ENCODE measurements at places on chromosomes 13 and 19.

DNA sequence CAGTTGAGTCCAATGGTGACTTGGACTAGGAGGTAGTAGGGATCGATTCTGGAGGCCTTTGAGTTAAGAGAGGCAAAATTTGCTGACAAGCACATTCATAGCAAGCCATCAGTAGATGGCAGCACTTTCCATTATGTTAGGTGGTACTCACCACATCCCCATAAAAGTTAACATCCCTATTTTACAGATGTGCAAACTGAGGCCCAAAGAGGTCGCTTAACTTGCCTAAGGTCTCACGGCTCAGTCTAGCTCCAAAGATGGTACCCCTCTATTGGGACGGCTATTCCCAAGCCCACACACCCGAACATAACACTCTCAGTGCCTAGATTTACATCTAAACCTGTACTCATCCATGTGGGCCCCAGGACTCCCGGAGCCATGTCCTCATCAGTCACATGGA, 21.5 kb upstream of the FOSB start:
- peak; percentile 2 for DNase-seq

- DNase-seq: no peak
Measured at GRCh38 chr13:110301606-110302553, 5.1 kb downstream of the COL4A1 start.

DNA sequence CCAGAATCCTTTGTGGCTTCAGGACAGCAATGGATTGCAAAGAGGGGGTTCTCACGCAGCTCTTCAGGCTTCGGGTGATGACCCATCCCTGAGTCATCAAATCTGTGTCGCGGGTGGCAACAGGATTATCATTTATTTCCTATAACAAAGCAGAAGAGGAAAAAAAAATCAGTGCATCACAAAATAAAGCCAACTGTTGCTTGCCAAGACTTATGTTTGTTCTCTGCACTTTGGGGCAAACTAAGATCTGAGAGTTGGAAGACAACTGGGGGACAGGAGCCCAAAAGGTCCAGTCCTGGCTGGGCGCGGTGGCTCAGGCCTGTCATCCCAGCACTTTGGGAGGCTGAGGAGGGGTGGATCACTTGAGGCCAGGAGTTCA, 6.4 kb downstream of the GNA15 start:
- no peak for DNase-seq

DNA sequence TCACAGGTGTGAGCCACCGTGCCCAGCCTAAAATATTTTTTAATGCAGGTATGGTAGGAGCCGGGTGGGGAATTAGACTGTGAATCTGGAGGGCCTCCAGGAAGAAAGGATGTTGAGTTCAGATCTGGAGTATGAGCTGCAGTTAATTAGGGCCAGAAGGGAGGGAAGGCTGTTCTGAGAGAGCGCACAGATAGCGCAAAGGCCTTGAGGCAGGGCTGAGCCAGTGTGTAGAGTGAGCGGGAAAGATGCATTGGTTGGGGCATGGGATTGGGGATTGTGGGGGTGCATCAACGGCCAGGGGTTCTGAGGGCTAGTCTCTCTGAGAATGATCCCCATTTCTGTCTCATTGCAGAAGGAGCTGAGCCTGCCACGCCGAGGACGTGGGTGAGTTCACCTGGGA, 9.7 kb downstream of the MAST3 start:
- DNase-seq: no peak

DNA sequence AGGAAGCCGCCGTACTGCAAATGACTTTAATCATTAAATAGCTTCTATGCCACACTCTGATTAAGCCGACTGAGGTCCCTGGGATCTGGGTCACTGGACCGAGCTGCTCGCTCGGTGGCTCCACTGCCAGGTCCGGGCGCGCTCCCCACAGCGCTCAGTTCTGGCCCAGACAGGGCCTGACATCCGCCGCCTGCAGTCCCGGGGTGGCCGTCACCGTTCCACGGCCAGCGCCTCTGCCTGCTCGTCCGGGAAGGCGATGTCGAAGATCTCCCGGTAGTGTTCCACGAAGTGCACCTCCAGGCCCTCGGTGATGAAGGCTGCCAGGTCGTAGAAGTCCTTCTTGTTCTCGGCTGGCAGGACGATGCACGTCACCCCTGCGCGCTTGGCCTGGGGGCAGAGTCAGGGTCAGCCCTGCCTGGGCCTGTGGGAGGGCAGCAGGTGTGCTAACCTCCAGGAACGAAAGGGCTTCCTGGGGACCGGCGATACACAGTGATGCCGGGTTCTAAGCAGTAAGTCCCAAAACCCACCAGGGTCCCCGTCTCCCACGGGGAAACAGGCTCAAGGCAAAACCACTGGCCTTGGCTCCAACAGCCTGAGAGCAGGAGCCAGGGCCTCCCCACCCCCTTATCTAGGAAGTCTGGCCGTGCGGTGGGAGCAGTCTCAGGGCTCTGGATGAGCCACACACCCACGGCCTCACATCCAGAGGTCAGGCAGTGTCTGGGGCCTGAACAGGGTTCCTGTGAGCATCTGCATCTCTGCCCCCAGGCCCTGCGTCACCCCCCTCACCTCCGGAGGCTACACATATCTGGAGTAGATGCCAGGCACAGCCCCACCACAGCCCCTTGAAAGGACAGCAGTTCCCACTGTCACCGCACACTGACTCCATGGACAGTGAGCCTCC, 2.0 kb downstream of the RPL36 start:
- DNase-seq: no peak

DNA sequence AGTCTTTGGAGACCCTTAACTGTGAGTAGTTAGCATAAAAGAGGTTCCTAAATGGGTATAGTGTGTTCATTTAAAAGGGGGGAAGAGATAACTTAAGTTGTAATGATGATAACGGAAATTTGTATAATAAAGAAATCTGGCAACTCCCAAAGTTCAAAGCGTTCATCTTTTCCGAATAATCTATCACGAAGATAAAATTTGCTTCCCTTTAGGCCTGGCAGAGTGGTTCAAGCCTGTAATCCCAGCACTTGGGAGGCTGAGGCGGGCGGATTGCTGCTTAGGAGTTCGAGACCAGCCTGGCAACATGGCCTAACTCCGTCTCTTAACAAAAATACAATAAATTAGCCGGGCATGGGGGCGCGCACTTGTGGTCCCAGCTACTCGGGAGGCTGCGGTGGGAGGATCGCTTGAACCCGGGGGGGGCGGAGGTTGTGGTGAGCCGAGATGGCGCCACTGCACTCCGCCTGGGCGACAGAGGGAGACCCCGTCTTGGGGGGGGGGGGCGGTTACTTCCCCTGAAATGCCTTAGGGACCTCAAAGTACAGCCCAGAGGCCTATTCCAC, 934 bp downstream of the N4BP2L2 start:
- no peak for DNase-seq

- no peak for DNase-seq
Measured at GRCh38 chr13:21696865-21697448, 26.1 kb downstream of the FGF9 start.

DNA sequence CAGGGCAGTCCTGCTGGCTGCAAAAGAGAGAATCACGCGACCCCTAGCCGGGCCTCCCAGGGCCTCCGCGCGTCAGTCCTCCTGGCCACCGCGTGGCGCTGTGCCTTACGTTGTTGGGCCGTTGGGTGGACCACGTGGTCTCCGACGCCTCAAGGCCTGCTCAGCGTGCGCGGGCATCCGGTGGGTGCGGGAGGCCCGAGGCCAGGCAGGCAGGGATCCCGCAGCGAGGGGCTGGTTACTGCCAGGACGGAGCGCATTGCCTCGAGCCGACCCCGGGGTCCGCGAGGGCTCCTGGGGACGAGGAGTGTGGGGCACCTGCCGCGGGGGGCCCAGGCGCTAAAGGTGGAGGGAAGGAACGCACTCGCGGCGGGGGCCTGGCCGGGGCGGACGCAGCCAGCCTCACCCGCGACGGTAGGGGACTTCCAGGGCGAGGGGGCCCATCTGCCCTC, at the start of gene TDRD12:
TSS of gene TDRD12 (plus strand) at position 157 of the 449 bp plus-strand sequence. CDS start 306 bp downstream, outside the sequence.
- DNase-seq: no peak

- DNase-seq: no peak
Measured at GRCh38 chr13:77620138-77620537, 77.3 kb upstream of the SLAIN1 start.

DNA sequence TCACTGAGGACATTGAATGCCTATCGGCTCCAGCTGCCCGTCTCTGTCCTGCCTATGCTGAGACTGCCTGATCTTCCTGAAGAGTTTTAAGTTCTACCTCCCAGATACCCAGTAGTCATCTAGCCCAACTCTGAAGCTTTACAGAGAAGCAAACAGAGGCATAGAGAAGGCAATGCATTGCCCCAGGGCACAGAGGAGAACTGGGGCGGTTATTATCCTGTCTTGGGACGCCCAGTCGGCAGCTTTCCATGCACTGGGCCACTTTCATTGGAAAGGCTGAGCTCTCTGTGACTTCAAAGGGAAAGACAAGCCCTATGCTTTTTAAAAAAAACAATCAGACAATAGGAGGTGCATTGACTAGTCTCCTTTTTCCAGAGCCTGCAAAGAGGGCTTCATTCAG, 71.6 kb downstream of the HSPH1 start:
- no peak for DNase-seq

DNA sequence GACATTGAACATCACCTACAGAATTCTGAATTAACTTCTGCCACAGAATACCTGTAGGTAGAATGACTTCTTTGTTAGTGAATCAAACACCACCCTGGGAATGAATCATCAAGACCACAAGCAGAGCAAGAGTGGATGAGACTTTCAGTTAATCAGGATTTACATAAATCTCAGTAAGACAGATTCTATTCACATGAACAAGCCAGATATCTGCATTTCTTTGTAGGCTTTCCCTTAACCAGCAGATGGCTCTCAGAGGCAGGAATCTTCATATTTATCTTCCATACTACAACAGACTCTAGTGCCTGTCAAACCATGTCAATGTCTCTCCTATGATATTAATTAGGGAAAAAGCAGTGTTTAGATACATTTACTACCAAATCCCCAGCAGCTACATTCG, 412.1 kb downstream of the KLF12 start:
- no peak for DNase-seq

DNA sequence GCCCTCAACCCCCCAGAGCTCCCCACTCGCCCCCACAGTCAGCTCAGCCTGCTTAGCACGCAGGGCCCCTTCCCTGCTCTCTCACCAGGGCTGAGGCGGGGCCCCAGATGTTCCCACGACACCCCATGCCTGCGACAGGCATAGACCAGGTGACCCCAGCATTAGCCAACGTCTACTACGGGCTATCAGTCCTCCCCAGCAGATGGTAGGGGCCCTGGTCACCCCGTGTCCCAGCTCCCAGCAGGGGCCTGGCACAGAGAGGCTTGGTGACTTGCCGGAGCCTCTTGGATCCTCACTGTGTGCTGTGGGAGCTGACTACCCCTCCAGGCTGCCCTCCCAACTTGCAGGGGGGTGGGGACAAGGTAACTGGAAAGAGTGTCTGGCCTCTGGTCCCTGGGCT, 80.6 kb downstream of the KDM4B start:
- DNase-seq: no peak

- peak; percentile 63 for DNase-seq
Measured at GRCh38 chr19:49680421-49681351, 3.6 kb downstream of the PRMT1 start.

DNA sequence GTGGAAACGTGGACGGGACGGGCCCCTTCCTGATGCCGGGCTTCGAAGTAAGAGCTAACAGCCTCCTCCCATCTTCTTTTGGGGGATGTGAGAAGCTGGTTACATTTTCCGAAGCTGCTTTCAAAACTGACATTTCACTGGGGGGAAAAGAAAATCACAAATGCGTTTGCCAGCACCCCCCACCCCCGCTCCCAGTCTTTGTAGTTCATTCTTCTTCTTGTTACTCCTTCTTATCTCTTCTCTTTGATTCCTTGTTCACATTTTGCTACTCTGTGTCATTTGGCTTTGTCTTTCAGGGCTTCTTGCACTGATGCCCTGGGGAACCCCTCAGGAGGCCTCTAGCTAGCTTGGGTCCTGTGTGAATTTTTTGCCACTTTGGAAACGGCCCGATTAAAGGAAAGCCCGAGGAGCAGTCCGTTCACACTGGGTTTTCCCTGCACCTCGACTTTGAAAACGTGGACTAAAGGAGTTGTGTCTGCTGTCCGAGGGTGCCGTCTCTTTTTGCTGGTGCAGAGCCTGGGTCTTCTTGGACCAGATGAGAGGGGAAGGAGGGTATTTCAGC, 1.3 kb downstream of the CARM1 start:
- DNase-seq: no peak

All from SHP77 treated with DMSO at 0.1 percent for 48 hours (cell line).